ENCODE measurements at places on chromosomes 12 and 14.

- DNase-seq, result no peak
Observed at GRCh38 chr12:124410354-124411175, 115.7 kb downstream of the RFLNA start.

GRCh38 chr12:30570211-30570890 lies 125.3 kb downstream of the IPO8 start:
- DNase-seq, result no peak

DNA sequence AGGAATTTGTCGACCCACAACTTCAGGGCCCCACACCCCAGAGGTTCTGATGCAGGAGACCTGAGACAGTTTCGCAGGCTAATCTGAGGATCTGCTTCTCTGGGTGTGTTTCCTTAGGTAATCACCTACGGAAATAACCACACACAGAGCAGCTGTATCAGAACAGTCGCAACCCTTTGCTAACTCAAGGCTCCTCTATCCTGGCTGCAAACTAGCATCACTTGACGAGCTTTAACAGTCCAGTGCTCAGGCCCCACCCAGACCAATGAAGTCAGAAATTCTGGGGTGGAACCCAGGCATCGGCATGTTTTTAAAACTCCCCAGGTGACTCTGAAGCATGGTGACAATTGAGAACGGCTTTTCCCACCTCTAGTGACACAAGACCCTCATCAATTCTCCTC lies 20.7 kb downstream of the SLC7A7 start:
- no peak for DNase-seq

DNA sequence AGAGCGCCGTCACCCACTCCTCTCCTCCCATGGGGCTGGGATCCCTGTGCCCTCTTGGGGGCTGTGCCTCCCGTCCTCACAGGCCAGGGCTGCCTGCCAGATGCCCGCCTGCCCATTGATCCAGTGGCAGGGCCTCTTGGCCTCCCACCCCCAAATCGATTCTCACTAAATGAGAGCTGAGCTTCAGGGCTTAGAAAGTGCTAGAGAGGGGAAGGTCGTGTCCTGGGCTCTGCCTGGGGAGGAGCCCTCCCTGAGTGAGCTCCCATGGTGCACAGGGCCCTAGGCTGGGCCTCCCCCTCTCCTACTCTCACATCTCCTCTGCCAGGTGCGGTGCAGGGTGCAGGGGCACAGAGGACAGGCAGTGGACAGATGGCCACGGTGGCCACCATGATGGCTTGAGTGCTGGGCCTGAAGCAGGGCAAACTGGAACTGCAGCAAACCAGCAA lies 9.2 kb downstream of the BEGAIN start:
- DNase-seq, result no peak

DNA sequence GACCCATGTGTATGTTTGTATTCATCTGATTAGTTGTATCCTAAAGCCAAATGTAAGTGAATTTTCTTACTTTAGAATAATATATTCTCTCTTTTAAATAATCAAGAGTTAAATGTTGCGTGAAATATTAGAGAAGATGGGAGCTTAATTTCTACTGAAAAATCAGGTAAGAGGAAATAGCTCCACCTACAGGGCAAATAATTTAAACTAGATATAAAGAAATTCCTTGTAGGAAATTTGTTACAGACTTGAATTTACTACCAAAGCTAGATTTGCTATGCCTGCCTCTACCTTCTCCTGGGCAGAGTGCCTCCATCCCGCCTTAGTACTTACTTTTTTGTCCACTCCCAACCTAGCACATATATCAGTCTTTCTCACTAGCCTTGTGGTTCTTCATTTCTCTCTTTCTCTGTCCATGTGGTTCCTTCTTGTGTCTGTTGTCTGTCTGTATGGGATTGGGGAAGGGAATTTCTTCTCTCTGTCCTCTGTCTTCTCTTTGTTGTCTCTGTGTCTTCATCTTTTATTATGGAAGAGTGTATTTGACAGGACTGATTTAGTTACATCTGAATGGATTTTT lies 44.7 kb downstream of the PALS1 start:
- DNase-seq, result peak; percentile 61

DNA sequence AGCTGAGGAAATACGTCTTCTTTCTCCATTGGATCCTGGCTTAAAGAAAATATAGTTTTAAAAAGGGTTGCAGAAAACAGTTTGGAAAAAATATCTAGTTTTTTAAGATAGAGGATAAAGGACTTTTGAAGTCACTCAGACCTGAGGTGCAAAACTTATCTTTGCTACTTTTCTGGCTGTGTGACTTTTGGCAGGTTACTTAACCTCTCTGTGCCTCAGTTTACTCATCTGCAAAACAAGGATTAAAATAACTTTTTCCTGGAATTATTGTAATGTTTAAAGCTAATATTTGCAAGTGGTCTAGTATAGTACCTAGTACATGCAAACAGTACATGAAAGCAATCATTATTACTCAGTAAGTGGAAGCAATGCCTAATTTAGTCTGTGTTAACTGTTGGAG lies 176.8 kb downstream of the TBX5 start:
- DNase-seq, result no peak
